ENCODE measurements at places on chromosomes 5 and 9.

DNA sequence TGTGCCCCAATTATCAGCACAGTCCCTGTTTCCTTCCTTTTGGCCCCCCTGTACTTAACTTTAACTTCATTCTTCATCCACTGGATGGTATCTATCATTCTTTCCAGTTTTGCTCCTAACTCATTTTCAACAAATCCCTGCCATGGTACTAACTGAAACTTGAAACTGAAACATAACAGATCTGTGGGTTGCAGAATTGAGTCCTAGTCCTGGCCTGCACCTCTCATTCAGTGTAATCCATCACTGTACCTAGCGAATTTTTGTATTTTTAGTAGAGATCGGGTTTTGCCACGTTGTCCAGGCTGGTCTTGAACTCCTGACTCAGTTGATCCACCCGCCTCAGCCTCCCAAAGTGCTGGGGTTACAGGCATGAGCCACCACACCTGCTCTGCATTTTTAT, 15.3 kb upstream of the PIK3R1 start:
- no peak for DNase-seq

DNA sequence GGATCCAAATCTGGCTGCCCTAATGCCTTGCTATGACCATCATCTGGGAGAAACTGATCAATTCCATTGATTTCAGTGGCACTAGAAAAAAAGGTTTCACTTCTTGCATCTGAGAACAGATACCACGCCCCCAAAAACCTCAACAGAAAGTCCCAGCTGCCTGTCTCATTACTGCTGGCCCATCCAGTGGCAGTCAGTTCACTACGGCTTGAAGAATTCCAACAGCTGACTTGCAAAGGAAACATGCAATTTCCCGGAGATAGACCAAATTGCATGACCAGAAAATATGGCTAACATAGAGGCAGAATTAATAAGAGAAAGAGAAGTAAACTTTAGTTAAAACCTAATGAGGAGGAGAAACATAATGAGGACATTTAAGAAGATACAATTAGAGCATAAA, 48.6 kb downstream of the UGCG start:
- DNase-seq, result no peak

DNA sequence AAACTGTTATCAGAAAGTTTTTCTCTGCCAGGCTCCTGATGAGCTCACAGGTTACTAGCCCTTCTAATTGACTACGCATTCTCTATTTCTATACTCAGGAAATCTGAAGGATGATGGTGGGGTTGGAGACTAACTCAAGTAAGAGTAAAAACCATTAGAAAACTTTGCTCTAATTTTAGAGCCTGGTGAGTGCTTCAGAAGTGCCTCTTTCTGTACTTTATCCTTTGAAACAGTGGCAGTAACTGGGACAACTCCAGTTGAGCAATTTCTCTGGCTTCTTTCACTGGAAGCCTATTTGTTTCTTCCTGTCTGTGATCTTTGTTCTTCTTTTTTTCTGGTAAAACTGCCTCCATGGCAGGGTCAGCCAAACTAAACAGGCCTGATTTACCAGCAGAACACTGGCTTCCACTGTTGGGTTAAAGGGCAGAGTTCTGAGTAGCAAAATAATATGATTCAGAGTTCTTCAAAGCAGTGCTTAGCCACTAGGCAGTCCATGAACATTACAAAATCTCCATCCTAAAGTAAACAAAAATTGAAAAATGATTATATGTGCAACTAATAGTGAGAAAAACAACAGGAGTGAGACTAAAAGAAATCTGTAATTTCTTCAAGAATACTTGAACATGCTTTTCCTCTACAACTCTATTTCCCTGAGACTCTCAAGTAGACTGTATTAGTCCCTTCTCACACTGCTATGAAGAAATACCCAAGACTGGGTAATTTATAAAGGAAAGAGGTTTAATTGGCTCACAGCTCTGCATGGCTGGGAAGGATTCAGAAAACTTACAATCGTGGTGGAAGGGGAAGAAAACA, 79.8 kb downstream of the MROH2B start:
- DNase-seq, result peak; percentile 81

DNA sequence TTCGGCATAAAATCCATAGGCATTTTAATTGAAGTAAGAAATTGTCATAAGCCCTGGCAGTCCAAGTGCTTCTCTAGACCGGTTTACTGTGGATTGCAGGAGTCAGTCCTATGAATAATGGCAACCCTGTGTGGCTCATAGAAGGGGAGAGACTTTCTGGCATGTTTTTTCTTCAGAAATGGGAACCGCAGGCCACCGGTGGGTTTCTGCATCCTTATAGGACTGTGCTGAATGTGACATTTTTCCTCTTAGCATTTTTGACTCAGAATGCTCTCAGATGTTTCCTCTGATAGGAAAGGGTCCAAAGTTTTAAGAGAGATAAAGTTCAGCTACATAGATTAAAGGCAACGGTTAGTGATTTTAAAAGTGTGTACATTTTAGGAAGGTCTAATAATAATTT, 6.3 kb downstream of the DAPK1 start:
- DNase-seq, result no peak
